ENCODE measurements at places on chromosomes 4 and X.

DNA sequence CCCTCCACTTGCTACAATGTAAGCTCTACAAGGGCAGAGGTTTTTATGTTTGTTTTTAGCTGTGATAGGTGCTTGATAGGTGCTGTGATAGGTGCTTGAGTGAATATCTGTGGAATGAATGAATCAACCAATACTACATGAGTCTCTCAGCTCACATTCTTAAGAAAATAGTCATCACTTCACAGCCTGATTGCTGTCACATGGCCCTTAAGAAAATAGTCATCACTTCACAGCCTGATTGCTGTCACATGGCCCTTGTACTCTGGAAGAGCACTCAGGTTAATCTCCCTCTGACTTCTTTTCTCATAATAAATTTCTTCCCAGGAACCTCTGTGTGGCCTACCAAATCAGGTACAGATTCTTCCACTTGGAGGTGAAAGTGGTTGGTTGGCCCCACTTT is 335.2 kb downstream of the TENM3 start:
- DNase-seq: no peak

- no peak for DNase-seq
These were observed 30.1 kb upstream of the HGFAC start for GRCh38 chr4:3411676-3412075.

GRCh38 chr4:145497199-145498149 is 15.8 kb downstream of the SMAD1 start:
- DNase-seq: no peak

DNA sequence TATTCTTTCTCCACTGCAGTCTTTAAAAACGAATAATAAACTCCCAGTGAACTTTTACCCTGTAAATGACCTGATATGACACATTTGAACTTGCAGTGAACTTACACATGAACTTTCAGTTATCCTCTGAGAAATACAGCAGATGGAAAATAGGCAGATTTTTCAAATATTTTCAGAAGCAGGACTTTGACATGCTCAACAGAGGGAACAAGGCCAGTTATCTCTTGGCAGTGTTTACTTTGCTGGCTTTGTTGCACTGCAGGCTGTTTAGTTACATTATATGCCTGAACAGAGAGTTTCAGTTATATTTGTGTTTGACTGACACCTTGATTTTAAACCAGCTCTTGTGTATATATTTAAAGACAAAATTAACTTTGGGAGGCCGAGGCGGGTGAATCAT is 47.6 kb upstream of the FGG start:
- no peak for DNase-seq

GRCh38 chrX:131626681-131627296 is 82.9 kb downstream of the OR13H1 start:
- DNase-seq: no peak

DNA sequence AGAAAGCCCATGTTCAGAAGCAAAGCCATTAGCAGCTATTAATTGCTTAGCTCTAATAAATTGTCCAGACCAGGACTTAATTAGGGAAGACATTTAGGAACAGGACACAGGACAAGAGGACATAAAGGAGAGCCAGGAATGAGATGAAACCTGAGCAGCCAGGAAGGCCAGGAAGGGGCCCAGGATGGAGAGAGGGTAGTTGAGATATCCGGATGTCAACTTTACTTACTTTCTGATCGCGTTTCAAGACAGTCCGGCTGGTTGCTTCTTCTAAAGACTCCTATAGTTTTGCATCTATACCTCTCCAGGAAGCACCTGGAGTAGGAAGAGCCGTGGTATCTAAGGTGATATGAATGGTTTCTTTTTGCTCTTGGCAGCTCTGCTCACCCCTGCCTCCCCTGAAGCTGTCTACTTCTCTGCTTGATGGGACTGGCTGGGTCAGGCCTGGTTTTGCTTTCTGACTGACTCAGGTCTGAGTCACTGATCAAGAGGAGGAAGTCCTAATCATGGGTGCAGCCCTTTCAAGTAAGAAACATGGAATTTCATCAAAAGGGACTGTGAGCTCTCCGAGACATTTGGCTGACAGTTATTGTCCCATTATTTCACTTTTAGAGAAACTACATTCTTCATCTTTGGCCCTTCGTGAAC is 733.3 kb downstream of the RPA4 start:
- no peak for DNase-seq

- DNase-seq: no peak
These were observed 3.0 kb downstream of the RAB9A start for GRCh38 chrX:13691841-13692371.

DNA sequence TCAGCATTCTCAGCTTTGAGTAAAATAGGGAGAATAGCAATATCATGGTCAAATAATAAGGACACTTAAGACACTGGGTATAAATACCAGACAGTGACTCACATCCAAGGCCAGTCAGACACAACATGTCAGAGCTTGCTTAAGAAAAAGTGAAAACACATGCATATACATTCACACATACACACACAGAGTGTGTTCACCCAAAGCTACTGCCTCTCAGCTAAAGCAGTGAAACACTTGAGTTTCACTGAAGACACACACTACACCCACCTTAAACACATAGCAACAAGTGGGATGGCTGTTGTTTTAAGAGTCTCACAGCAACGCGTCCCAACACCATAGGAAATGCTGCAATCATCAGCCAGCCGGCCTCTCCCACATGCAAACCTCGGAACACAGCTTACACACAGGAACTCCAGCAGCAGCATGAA is 14.4 kb downstream of the SHROOM4 start:
- no peak for DNase-seq

DNA sequence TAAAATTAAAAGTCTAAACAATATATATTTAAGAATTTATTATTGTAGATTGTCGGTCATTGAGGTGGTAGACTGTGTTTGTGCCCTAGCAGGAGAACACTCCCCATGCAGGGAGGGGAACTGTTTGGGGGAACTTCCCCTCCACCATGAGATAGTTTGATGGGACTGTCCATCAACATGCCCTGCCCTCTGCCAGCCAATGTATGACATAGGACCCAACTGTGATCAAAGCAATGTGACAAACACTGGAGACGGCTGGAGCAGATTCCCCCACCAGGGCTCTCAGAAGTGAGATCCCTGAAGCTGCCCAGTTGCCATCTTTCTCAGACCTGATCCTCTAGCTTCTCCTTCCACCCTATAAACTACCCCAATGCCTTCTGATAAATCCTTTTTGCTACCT is 44.9 kb downstream of the SH3KBP1 start:
- no peak for DNase-seq

- no peak for DNase-seq
These were observed 890.7 kb upstream of the INTU start for GRCh38 chr4:126742048-126742447.

DNA sequence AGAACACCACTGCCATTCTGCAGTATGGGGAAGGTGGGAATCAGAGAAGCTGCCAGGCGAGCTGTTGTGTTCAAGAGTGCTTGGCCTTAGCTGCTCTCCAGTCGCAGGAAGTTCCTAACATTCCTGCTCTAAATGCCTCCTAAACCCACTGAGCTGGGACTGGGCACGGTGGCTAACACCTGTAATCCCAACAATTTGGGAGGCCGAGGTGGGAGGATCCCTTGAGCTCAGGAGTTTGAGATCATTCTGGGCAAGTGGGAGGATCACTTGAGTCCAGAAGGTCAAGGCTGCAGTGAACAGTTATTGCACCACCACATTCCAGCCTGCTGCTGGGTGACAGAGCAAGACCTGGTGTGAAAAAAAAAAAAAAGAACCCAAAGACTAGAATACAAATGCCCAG is 690.3 kb upstream of the FAM241A start:
- DNase-seq: no peak

GRCh38 chrX:38028300-38028699 is 21.9 kb downstream of the SYTL5 start:
- no peak for DNase-seq

DNA sequence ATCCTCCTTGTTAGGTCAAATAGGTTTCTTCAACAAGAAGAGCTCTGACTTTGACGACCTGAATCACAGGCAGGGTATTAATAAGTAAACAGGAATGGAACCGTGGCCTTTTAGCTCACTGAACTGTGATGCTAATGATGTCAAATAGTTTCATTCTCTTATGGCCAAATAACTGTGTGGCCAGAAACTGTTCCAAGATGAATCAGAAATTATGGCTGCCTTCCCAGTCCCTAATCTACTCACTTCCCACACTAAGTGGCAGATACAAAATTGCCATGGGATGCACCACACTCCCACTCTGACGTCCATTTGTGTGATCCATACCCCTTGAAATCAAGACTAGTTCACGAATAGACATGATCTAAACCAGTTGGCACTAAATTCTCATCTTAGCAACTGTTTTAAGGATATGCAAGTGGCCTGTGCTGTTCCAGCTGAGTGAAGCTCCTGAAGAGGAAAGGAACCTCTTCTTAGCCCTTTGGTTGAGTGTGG is 455.4 kb downstream of the IL15 start:
- no peak for DNase-seq

DNA sequence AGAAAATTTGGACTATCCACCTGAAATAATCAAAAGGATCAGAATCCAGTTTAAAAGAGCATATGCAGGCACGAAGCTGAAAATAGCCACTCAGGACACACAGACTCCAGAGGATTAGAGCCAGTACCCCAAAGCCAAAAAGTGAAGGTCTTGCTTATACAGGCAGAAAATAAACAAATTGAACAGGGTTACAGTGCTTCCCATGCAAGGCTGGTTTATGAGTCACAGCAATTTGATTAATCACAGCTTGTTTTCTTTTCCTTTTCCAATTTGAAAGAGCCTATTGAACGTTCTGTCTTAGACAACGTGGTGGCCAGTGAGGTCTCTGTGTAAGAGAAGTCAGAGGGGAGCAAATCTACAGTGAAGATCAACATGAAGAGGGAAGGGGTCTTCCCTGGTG is 10.2 kb downstream of the HGFAC start:
- no peak for DNase-seq

DNA sequence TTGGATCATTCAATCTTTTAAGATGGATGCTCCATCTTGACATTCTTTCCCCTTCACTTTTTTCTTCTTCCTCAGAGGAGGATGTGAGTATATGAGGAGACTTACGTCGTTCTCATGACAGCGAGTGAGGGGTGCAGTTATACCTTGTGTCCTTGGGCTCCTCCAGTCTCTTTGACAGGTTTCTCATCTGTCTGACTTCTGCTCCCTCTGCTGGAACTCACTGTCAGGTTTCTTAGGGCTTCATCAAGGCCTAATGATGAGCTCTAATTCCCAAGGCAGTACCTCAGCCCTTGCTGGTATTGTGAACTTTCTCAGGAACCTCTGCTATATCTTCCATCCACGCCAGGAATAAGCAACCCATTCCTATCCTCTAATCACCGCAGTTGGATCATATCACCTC is 237.8 kb upstream of the ADGRL3 start:
- DNase-seq: no peak

GRCh38 chr4:130808492-130808891 is 1712.5 kb downstream of the C4orf33 start:
- no peak for DNase-seq

- DNase-seq: no peak
These were observed 98.3 kb upstream of the SFRP2 start for GRCh38 chr4:153887217-153887616.

DNA sequence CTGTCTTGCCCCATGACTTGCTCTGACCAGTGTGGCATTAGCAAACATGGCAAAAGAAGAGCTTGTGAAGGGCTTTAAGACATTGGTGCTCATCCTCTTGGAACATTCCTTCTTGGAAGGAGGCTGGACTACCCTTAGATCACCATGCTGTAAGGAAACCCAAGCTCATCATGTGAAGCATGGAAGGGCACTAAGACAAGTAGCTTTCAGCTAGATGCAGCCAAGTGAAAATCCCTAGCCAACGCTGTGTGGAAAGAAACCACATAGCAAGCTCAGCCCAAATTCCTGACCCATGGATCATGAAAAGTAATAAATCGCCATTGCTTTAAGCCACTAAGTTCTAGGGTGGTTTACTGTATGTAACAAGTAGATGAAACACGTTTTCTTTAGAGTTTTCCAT is 12.4 kb upstream of the PACRGL start:
- DNase-seq: no peak

GRCh38 chrX:129678614-129679195 is 23.9 kb upstream of the APLN start:
- no peak for DNase-seq

DNA sequence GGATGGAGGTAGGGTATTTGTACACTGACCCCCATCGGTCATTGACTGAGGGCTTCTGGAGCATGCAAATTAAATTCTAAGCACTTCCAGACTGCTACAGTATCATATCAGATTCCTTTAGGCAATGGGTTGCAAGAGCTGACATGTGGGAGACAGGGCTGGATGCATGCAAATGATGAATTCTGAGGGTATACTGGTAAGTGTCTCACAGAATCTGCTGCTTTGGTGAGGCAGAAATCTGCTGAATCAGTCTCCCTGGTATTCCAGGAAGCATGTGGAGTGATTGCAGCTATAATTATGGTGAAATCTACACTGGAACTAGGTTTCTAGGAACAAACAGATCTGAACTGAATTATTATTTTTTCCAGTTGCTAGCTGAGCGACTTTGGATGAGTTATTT is 684.9 kb upstream of the MAGEB2 start:
- no peak for DNase-seq

- no peak for DNase-seq
These were observed 4.1 kb upstream of the SCRG1 start for GRCh38 chr4:173403051-173403450.

DNA sequence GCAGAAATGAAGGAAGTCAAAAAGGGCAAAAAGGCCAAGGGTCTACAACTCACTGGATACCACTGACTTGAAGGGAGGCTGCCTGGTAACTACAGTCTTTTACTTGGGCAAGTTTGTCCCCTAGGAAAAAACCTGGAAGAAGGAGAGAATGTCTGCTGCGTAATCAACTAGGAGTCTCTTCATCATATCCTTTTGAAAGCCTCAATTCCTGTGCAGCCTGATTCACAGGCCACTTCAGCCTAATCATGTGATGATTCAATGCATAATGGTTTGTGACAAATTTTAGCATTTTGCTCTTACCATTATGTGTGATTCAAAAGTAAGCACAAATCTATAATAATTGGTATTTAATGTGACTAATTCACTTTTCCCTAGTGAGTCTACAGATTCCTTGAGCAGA is 273.6 kb downstream of the FRMPD4 start:
- no peak for DNase-seq

GRCh38 chrX:14029425-14030173 is at the start of gene GEMIN8:
Gene GEMIN8, minus strand, starts transcription at chrX:14029892. Its CDS starts 8,414 bp downstream, at chrX:14021478.
- peak; percentile 84 for DNase-seq

- no peak for DNase-seq
These were observed 6.3 kb upstream of the TBL1X start for GRCh38 chrX:9458516-9459078.

Data from stimulated activated CD8-positive, alpha-beta memory T cell treated with anti-CD3 and anti-CD28 coated beads, Interleukin-7, amount 100 ng/mL, for 1 hour (primary cell).